ENCODE measurements at places on chromosomes 11 and 22.

GRCh38 chr11:77152846-77153245, 24.8 kb downstream of the MYO7A start:
- no peak for DNase-seq

- DNase-seq: peak; percentile 38
Measured at GRCh38 chr11:57649826-57650738, at the start of gene YPEL4. TSS of gene YPEL4 (minus strand) at chr11:57649912. CDS start at chr11:57647107, 2,805 bp downstream.

DNA sequence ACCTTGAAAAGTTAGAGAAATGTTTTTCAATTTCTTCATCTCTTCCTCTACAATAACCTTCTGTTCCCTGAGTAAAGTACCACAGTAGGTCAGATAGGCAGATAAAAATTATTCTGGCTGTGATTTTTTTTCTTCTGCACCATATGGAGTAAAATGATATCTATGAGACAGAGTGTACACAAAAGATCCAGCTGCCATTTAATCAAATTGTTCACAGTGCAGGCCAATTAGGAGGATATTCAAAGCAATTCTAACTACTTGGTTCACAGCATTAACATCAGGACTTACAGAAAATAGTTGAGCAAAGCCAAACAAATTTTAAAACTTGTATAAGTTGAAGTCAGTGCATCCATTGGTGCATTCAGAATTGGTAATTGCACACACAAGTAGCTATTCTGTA, 147.9 kb upstream of the LUZP2 start:
- no peak for DNase-seq

DNA sequence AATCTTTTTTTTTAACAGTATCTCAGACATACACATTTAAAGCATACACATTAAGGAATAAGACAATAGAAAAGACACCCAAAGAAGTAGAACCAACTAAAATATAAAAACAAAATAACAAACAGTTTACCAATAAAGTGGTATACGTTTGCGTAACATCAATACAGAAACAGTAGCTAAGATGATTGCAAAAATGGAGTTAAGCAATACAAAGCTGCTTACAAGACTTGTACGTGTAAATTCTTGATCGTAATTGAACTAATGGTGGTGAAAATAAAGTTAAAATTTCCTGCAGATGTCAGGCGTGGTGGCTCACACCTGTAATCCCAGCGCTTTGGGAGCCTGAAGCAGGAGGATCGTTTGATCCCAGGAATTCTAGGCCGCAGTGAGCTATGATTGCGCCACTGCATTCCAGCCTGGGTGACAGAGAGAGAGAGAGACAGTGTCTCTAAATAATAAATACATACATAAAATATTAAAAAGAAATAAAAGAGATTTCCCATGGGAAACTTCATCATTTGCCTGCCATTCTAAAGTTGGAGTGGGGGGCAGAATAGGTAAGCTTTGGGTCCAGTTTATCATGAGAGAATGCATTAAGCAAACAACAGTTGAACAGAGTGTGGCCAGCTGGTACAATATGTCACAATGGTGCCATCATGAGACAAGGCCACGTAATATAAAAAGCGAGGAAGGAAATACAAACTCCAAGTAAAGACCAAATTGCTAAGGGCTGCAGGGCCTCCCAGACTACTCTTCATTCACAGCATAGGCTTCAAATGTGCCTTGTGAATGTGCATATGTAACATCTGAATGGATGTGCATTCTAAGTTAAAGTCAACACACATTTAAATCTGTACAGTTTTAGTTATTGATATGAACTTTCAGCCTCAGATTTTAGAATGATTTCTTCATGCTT, 38.9 kb upstream of the EED start:
- DNase-seq: no peak

DNA sequence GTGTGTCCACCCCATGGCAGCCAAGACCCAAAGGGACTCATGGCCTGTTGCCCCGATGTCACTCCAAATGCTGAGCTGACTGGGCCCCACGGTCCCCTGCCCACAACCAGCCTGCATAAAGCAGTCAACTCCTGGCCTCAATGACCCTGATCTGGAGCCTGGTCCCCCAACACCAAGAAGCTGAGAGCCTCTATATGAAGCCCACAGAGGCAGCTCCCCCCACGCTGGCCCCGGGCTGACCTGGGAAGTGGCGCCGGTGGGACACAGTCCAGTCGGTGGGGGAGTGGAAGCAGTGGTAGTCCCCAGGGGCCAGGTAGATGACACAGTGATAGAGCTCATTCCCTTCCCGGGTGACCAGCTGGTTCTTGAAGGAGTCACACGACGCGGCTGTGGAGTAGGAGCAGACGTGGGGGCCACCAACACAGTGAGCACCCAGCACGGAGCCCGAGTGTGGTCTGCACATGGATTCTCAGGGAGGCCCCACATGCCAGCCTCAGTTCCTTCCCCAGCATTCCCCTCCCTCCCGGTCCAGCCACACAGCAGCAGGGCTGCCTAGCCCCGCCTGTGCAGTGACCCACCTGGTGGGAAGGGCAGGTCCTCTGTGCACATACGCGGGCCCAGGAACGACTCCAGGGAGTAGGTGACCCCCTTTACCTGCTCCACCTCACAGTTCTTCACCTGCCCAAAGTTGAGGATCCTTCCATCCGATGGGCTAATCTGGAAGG, 41.1 kb downstream of the PISD start:
- DNase-seq: no peak

DNA sequence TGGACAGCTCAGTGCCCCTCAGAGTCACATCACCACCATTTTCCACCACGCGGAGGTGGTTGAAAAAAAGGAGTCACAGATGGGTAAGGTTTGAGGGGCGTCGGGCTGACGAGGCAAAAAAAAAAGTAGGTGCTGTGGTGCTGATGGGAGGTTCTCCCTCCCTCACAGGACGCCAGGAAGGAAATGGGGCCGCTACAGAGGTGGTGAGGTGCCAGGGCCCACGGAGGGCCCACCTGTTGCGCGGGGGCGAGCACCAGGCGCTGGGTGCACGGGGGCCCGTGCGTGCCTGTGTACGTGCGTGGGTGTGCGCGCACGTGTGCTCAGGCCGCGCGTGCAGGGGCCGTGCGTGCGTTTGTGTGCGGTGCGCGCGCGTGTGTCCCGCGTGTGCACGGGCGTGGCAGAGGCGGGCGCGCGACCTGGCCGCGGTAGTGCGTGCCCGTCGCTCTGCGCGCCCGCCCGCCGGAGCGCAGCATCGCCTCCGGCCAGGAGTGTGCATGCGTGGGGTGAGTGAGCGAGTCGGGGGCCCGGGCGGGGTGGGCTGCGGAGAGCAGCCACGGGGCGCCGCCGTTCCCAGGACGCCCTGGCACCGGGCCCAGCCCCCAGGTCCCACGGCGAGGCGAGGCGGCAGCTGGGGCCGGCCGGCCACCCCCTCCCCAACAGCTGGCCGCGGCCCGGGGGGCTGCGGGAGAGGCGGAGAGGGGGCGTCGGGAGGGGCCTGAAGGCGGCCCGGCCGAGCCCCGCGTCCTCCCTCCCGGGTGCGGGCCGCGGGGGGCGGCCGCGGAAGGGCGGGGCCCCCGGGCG, 2.8 kb downstream of the PDGFB start:
- DNase-seq: no peak

GRCh38 chr11:117579161-117579560, 217.9 kb downstream of the DSCAML1 start:
- no peak for DNase-seq

Measured in stimulated activated CD4-positive, alpha-beta T cell treated with anti-CD3 and anti-CD28 coated beads, Interleukin-12 subunit alpha, Interleukin-12 subunit beta, amount 100 ng/mL, for 4 hours (primary cell).